ENCODE measurements at places on chromosomes 11 and 22.

DNA sequence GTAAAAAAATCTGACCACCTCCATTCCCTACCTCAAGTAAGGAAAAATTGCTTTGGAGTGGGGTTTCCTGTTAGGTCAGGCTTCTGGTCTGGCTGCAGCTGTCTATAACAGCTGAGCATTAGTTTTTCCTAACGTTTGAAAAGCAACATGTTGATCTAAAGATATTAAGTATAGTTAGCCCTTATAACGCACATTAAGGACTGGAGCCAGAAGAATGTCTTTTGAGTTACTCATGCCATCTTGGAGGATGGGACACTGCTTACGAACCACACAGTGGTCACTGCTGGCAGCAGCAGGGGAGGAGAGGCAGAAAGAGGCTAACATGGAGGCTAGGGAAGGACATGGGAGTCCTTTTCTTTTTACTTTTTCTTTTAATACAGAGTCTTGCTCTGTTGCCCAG is 44.1 kb upstream of the GDPD4 start:
- no peak for DNase-seq

DNA sequence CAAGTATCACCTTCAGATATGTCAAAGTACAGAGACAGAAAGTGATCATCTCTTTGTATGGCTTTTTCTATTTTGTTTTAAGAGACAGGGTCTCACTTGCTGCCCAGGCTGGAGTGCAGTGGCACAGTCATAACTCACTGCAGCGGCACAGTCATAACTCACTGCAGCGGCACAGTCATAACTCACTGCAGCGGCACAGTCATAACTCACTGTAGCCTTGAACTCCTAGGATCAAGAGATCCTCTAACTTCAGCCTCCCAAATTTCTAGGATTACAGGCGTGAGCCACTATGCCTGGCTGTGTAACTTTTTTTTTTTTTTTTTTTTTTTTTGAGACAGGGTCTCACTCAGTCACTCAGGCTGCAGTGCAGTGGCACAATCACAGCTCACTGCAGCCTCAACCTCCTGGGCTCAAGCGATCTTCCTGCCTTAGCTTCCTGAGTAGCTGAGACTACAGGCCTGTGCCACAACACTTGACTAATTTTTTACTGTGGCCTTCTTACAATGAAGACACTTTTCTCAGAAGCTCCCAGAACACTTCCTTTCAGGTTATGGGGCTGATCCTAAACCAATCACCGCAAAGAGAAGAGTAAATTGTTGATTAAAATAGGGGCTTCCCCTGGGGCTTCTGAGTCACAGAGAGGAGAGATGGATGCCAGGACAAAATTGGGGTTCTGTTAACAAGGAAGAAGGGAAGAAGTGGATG is 9.0 kb upstream of the HIKESHI start:
- DNase-seq = no peak

DNA sequence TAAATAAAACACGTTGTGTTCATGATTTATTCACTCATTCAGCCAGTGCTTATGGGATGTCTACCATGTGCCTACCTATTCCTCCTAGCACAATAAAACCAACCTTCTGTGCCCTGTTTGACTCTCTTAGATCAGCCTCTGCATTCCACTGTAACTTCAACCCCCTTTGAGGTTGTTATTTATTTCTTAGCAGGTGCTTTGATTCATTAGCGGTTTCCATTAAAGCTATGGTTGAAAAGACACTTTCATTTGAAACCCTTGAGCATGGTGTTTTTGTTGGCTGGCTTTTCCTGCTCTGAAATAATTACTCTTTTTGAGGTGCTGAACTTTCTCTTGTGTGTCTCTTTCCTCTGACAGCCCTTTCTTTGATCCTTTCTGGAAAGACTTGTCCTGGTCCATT is 570.6 kb upstream of the LARGE1 start:
- no peak for DNase-seq

- DNase-seq = no peak
Observed at GRCh38 chr11:2827256-2827655, 58.3 kb downstream of the CDKN1C start.

- no peak for DNase-seq
Observed at GRCh38 chr11:93330446-93330984, at the start of gene DEUP1. Gene DEUP1 (plus strand): TSS chr11:93330742. CDS start chr11:93332260, 1,518 bp downstream.

DNA sequence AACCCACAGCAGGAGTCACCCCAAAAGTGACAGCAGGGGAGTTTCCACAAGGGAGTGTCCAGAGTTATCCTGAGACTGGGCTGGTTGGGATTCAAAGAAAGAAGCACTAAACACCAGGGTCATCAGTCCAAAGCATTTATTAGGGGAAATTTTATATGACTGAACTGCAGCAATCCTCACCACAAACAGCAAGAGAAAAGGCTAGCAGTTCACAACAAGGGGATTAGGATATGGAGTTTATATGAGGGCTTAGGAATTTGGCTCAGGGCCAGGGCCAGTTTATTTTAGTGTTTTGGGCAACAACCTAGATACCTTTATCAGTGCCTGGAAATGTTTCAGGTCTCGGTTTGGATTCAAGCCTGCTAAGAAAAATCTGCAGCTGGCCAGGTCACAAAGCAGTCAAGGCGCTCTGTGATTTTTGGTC is 4.6 kb upstream of the TMEM126A start:
- no peak for DNase-seq

DNA sequence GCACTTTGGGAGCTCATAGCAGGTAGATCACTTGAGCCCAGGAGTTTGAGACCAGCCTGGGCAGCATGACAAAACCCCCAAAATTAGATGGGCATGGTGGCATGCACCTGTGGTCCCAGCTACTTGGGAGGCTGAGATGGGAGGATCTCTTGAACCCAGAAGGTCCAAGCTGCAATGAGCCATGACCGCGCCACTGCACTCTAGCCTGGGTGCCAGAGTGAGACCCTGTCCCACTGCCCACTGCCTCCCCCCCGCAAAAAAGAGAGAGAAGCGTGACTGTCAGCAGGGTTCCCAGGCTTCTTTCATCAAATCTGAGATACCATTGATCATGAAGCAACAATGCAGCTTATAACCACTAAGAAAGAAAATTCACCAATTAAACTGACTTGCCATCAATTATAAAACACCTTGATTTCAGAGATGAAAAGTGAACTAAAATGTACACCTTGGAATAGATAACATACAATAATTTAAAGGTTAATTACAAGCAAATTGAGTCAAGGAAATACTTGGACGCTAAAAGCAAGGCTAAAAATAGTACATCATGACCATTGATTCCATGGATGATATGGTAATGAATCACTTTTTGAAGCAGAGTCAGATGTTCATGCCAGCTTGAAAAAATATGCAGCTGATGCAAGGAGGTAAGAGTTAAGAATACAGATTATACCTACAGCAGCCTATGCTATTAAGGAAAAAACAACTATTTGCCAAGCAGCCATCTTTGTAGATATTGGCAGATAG is 90.8 kb upstream of the ALKBH3 start:
- no peak for DNase-seq

- DNase-seq = no peak
Observed at GRCh38 chr22:41538583-41538982, 5.7 kb downstream of the POLR3H start.

DNA sequence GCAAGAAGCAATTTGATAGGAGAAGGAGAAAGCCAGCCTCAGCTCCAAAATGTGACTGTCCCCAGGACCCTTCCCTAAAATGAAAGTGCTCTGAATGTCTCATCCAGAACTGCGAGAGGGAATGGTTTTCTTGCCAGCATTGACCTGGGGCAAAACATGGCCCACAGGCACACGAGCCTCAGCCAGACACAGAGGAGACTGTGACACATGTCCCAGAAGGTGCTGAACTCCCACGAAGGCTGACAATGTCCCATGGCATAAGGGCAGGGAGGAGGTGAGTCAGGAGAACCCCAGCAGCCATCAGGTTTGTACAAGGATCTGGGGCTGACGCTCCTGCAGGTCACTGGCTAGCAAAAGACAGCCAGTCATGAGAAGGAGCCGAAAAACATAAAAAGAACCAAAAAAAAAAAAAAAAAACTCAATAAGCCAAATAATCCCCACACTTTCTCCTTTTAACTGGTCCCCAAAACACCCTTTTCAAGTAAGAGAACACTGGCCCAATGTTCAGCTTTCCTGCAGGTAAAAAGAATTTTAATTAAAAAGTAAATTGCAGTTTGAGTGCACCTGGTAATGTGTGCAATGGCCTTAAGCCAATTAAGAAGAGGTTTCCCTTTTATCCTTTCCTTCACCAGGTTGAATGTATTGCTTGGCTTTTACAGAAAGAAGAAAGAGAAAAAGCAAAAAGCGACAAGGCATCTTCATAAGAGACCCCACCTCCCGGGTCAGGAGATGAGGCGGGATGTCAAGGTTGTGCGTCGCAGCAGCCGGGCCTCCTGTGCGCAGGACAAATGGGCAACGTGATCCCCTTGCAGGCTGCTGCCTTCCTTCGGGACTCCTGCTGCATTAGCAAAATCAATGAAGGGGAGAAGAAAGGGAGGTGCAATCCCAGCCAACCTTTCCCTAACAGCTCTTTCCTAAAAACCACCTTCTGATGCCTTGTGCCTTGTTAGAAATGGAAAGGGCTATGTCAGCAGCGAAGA is 43.6 kb downstream of the GALNT18 start:
- no peak for DNase-seq

DNA sequence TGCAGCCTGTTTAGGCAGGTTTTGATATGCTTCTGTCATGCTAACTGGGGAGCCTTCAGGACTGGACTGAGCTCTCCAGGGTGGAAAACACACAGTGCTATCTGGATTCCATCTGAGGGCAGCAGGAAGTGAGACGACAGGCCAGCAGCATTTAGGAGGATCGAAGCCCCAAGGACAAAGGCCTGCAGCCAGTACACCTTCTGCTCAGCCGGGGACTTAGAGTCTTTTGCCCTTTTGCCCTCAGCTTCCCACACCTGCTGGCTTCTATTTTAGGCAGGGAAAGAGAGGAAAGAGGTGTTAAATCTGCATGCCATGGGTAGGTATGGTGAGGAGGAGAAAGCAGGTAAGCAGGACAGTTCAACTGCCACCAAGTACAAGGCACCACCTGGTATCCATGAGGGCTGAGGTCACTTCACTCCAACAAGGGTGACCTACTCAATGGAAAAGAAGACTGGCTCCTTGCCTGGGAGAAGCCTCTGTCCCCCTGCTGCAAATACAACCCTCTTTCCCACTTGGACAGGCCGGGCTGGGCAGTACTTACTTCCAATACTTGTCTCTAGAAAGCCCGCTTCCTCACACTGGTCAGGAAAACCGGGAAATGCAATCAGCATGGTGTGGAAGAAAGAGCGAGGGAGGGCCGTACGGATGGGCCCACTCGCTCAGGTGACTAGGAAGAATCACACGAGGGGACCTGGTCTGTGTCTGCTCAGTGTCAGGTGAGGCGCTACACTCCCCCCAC is 12.3 kb downstream of the LARGE2 start:
- DNase-seq = no peak

DNA sequence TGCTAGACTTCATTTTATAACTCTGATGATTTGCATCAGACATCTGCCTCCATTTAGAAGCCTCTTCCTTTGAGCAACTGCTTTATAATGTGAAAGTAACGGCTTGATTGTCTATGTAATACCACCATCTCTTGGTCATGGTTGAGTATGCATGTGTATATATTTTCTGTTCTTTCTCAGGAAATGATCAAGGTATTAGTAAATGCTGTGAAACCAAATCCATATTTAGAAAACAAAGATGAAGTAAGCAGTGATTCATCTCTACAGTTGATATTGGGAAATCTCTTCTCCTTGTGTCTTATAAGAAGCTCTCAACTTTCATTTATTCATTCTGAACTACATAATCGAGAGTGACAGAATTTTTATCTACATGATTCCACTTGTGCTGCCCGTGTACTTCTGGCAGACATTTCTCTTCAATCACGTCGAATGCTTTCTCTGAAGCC is 104.6 kb upstream of the ANO3 start:
- DNase-seq = no peak

- no peak for DNase-seq
Observed at GRCh38 chr11:45900916-45901617, 6.0 kb downstream of the FREY1 start.

GRCh38 chr22:21760640-21761039 is 25.0 kb upstream of the YPEL1 start:
- DNase-seq = no peak

- DNase-seq = no peak
Observed at GRCh38 chr11:24348908-24349307, 147.9 kb upstream of the LUZP2 start.

- DNase-seq = no peak
Observed at GRCh38 chr11:3867209-3868091, 12.0 kb downstream of the STIM1 start.

All from stimulated activated CD8-positive, alpha-beta memory T cell treated with anti-CD3 and anti-CD28 coated beads, Interleukin-12 subunit alpha, Interleukin-12 subunit beta, amount 100 ng/mL, for 4 hours (primary cell).